ENCODE measurements at places on chromosomes 4 and X.

GRCh38 chrX:108090491-108091263 lies 665 bp downstream of the PSMD10 start:
- DNase-seq = peak; percentile 22

DNA sequence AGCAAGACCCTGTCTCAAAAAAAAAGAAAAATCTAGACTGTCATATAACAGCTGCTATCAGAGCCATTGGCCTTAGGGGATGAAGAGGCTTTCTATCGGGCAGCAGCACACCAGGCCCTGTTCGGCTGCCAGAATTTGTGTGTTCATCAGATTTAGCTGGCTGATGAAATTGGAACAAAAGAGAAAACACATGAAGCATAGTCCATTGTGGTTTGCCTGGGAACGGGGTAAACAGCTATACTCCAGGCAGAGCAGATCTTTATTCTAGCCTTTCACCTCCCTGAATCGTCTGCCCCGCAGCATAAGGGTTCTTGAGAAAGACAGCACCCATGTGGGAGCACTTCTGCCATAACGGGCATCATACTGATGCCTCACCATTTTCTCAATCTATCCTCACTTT lies 11.6 kb downstream of the TKTL1 start:
- DNase-seq = no peak

DNA sequence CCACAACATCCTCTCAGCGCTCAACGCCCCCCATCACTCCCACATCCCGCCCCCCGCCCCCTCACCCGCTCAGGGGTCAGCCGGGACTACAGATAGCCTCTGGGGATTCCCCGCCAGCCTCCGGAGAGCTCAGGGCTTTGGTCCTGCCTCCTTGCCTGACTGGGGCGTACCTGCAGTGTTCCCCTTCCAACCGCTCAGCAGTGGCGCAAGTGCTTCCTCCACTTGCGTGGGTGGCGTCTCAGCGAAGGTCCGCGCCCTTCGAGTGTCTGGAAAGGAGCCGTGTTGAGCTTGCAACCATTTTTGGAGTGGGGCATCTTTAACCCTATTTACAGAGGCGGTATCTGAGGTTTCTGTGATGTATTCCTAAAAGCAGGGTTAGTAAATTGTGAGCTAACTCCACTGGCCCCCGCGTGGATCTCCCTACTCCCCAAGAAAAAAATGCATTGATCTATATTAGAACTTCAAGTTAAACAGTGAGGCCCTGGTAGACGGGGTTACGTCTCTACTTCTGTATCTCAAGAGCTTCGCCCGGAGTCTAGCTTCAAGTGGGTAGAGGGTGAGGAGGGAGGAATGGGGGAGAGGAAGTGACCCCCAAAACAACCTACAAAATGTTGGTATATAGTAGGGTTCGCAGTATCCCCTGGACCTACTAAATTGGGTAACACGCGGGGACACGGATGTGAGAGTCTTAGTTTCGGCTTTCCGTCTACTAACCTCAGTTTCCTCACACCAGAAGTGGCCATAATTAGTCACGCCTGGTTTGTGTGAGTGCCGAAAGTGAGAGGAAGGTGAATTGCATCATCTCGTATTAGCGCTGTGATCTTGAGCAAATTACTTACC lies 16.1 kb downstream of the NKX3-2 start:
- no peak for DNase-seq

GRCh38 chrX:17595456-17596035 lies 141.7 kb upstream of the SCML1 start:
- DNase-seq = peak; percentile 76

GRCh38 chr4:132297346-132297745 lies 851.7 kb upstream of the PCDH10 start:
- DNase-seq = no peak

GRCh38 chr4:53932796-53933610 lies 131.4 kb downstream of the CHIC2 start:
- no peak for DNase-seq

DNA sequence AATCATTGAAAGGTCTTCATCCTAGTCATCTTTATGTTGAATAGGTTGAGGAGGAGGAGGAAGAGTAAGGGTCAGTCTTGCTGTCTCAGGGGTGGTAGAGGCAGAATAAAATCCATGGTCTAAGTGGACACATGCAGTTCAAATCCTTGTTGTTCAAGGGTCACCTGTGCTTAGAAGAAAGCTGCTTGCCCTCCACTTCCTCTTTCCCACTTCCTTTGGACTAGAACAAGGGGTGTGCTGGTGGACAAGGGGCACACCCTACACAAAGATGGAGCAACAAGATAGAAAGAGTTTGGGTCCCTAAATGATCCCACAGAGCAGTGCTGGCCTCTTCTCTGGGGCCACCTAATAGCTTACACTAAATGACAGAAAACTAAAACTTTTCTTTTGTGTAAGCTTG lies 47.9 kb downstream of the HSD17B13 start:
- DNase-seq = no peak

- no peak for DNase-seq
Observed at GRCh38 chr4:182189103-182189878, 53.9 kb upstream of the TENM3 start.

DNA sequence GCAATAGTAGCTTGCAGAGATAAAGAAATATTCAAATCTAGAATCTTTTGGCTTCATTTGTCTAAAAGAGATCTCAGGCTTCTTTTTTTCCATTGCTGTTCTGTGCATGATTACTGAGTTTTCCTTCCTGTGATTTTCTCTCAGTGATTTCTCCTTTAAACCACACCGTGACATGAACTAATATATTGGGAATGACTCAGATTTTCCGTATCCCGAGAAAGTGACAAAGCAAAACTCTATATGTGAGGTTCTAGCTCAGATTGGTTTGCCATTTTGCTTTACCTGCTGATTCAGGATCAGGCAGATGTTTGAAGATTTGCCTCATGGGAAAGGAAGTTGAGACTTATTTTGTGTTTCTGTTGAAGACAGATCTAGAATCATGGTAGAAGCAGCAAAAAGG lies 59.4 kb downstream of the MTHFD2L start:
- no peak for DNase-seq

GRCh38 chr4:98803251-98803650 lies 125.7 kb downstream of the EIF4E start:
- DNase-seq = no peak

GRCh38 chrX:149846789-149847188 lies 34.2 kb upstream of the MAGEA8 start:
- no peak for DNase-seq

DNA sequence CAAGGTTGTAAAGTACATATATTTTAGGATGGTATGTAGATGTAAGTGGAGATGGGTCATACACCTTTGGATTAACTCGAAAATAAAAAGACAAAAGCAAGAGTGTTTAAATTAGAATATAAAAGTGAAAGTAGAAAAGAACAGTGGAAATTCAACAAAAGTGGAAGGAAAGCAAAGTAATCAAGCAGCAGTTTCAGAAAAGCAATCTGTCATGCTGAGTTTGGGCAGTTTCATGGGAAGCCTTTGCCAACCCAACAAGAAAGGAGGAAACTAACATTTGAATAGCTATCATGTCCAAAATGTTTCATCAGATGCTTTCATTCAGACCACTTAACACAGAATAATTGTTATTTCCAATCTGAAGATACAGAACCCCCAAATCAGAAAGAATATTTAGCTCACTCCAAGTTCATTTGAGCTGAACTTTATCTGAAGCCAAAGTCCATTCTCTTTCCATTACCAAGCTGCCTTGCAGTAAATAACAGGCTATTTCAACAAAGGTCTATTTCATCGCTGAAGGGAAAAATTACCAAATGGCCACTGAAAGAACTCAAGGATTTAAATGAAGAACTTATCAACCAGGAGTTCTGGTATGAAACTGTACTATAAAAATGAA lies 1.8 kb upstream of the EXOSC9 start:
- no peak for DNase-seq

DNA sequence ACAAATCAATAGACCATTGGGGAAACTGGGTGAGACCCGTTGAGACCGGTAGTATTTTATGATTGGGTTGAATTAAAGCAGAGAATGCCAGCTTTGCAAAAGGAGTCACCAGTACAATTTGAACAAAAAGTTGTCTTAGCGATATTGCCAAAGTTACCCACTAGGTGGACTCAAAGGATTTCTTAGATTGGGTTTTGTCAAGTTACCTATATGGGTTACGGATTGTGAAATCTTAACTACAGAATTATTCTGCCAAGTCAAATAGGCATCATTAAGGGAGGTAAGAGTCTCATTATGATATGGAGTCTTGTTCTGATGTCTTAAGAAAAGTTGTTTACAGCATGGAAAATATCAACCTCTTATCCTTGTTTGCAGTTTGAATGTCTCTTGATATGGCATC lies 15.0 kb upstream of the CT47A1 start:
- DNase-seq = peak; percentile 7

GRCh38 chr4:145907812-145908211 lies 30.8 kb downstream of the ZNF827 start:
- no peak for DNase-seq

DNA sequence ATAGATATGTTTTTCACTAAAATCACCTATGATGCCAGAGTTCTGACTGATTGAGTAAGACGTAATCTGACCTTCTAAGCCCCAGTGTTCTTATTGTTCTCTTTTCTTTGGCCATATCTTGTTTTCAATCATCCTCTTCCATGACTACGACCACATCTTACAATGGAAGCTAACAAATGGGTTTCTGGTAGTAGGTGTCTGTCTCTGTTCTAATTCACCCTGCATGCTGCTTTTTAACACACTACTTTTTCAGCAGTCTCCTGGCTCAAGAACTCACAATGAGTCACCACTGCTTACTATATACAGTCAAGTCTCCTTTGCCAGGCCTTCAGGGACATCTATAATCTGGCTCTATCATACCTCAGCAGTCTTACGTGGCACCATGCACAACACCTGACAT lies 146.1 kb downstream of the NEXMIF start:
- DNase-seq = no peak

- DNase-seq = no peak
Observed at GRCh38 chrX:111812889-111813563, 63.0 kb upstream of the TRPC5OS start.

GRCh38 chr4:113088050-113088449 lies 38.6 kb downstream of the ANK2 start:
- no peak for DNase-seq

GRCh38 chr4:56424697-56425514 lies 10.5 kb downstream of the PPAT start:
- DNase-seq = no peak

DNA sequence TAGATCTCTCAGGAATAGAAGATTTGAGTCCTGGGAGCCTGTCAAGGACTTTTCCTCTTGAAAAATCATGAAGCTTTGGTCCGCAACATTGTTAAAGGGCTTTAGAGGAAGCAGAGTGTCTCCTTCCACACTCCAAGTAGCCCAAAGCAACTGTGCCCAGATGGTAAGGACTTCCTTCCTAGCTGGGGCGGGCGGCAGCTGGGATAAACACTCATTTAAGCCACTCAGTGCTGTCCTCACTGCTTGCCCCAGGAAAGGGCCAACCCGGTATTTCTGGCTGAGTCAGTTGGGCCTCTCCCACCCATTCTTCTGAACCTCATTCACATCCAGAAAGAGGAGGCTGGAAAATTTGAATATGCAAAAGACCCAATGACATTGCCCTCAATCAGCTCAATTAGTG lies 144.3 kb downstream of the CHIC2 start:
- DNase-seq = no peak

DNA sequence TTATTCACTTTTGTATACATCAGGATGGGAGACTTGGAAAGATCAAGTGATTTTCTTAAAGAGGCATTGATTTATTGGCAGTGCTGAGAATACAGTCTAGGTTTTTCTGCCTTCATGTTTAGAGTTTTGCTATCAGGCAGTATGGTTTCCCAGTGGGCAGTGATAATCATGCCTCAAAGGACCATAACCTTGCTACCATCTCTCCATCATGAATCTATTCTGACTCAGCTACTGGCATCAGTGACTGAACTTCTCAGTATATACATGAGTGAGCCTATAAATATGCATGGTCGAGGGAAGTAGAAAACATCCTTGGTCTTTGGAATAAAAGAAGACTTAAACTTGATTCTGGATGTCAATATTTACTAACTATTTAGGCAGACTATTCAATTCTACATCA lies 562.0 kb upstream of the AADAT start:
- DNase-seq = no peak

DNA sequence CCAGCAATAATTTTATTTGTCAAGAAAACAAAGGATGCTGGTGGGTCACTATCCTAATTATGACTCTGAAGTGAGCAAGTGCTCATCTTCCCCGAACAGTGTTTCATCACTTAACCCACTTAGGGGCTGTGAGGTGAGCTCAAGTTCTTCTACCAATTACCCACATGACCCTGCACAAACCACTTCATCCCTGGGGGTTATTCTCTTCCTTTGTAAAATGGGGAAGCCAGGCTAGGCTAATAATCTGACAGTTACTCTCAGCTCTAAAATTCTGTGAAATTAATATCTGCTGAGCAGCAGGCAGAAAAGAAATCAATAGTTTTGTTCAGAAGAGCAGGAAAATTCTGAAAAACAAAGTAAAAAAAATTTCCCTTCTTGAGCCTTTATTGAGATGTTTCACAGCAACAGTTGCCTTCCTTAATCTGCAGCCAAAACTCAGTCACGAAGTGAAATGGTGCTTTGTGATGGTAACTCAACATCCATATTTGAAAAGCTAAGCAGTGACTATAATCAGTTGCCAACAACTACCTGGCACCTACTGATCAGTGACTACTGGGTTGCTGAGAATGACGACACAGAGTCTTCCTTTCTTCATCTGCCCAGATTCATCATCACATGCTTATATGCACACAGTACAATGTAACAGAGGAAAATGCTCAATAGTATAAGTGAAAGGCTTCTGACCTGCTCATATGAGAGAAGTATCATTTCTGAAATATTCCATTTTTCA lies 24.1 kb downstream of the ATP8A1 start:
- no peak for DNase-seq

GRCh38 chr4:156516698-156517097 lies 454.9 kb downstream of the PDGFC start:
- no peak for DNase-seq

- no peak for DNase-seq
Observed at GRCh38 chr4:163613383-163613782, 118.9 kb downstream of the TMA16 start.

GRCh38 chrX:69119122-69119521 lies 46.1 kb downstream of the PJA1 start:
- no peak for DNase-seq

- DNase-seq = no peak
Observed at GRCh38 chrX:17442898-17443297, 67.9 kb downstream of the NHS start.

GRCh38 chrX:149044471-149044870 lies 460.6 kb downstream of the IDS start:
- no peak for DNase-seq

Measured in ACHN (cell line).